ENCODE measurements at places on chromosomes 12 and 14.
A peak's percentile ranks its signal among the peaks of the same experiment; 100 is the strongest.

DNA sequence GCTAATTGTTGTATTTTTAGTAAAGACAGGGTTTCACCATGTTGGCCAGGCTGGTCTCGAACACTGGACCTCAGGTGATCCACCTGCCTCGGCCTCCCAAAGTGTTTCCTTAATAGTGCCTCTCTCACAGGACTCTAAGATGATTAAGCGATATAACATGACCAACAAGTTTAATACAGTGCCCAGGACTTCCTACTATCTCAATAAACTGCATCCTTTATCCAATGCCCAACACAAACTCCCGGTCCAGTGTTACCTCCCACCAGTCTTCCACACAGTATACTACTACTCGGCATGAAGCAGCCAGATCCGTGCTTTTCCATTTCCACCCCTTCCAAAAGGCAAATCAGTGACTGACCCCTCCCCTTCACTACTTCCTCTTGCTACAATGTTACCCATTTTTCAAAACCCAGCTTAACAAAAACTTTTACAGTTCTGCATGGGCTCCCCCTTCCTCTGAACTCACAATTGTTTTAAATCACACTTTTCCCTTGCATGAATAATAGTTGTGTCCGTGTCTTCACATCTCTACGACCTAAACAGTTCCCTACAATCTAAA, 900 bp downstream of the NOP2 start:
- peak; percentile 16 for DNase-seq

GRCh38 chr14:100409003-100409360, 85.8 kb downstream of the SLC25A47 start:
- no peak for DNase-seq

GRCh38 chr12:5335069-5335468, 96.8 kb upstream of the NTF3 start:
- DNase-seq: no peak

GRCh38 chr12:52037248-52037861, 13.9 kb upstream of the NR4A1 start:
- peak; percentile 54 for DNase-seq

DNA sequence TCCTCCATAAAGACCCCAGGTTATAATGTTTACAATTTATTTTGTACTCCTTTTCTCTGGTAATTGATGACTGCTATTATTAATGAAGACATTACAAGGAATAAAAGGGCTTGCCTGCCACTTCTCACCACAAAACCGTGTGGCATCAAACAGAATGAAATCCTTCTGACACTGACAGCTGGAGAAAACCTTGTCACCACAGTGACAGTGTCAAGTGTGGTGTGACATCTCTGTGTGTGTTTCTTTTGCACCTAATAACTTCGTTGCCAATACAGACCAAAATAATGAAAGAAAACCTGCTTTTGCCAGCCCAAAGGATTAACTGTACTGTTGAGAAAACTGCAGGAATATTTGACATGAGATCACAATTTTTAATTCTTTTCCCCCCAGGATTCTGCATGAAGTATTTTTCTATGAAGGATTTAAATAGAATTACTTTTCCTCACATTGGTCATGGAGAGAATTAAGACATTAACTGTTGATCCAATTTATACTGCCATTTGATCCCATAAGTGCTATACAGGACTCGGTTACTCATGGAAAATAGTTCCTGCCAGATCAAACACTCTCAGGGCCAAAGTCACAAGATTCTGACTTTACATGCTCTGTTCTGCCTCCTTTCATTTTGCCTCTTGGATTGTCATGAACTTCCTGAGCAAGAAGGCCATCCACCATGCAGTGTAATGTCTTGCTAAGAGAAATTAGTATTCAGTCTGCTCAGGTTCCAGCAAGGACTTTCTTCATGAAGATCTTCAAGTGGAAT, 60.4 kb upstream of the IFNG-AS1 start:
- peak; percentile 22 for DNase-seq

- DNase-seq: peak; percentile 32
Measured at GRCh38 chr12:27025116-27025515, 2.8 kb downstream of the MED21 start.

DNA sequence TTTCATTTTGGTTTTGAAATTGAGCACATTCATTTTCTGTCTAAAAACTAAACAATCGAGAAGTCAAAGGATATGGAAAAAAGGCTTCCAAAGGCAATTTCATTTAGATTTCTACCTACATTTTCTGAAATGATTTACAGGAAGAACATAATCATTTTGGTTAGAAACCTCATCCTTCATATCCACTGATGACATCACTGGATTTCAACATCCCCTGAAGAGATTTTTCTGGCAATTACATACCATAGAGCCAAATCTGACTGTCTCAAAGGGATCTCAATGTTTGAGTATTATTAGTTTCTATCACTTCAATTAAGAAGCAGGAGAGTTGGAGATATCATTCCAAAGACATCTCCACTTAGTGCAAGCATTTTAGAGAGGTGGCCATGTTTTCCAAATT, 137.8 kb downstream of the TTC7B start:
- peak; percentile 63 for DNase-seq

GRCh38 chr12:66428870-66429269, 126.6 kb downstream of the HELB start:
- DNase-seq: no peak

- DNase-seq: no peak
Measured at GRCh38 chr14:60658211-60658690, 9.0 kb upstream of the SIX1 start.

GRCh38 chr12:97404093-97404492, 58.5 kb upstream of the RMST start:
- no peak for DNase-seq

DNA sequence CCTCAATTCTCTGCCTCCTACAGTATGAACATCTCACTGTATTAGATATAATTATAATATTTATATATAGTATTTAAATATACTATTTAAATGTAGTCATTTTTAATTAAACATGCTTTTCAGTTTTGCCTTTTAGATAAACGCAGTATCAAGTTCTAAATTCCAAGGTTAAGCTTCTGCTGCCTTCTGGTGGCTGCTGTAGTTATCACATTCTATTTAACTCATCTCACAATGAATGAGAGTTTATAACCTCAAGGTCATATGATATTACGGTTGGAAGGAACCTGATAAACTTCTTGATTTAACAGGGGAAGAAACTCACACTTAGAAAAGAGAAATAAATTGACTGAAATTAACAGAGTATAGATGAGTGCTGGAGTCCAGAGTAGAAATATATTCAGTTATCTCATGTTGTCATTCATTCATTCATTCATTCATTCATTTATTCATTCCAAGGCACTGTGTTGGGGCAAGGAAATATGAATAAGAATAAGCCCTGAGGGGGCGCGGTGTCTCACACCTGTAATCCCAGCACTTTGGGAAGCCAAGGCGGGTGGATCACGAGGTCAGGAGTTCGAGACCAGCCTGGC, 31.9 kb downstream of the GUCY2C start:
- peak; percentile 62 for DNase-seq

DNA sequence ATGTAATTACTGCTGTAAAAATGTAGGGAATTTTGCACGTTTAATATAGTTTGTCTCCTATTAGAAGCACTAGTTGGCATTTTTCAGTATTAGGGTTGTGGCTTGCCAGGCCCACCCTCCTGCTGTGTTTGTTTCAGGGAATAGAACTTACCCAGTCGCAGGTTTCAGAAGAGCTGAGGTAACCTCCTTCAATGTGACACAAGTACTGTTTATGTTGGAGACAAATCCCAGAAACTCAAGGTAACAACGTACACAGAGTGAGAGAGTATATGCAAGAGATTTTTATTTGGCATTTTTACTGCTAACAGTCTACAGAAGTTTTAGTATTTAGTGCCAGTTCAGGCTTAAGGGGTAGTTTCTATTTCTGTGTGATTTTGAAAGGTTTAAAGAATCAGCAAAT, 284.3 kb downstream of the RAD51B start:
- DNase-seq: no peak

DNA sequence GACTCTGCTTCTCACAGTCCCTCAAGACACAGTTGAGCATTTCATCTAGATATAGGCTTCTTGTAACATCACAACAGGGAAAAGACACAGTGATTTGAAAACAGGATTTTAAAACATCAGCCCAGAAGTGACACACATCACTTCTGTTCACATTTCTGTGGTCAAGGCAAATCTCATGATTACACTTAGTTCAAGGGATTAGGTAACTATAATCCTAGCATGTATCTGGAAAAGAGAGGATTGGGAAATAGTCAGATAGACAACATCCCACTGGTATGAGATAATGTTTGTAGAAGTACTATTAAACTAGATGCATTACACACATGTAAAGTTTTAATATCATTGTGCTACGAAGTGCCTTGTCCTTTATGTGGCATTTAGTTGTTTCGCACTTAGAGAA, 252.6 kb upstream of the PRKD1 start:
- peak; percentile 69 for DNase-seq

DNA sequence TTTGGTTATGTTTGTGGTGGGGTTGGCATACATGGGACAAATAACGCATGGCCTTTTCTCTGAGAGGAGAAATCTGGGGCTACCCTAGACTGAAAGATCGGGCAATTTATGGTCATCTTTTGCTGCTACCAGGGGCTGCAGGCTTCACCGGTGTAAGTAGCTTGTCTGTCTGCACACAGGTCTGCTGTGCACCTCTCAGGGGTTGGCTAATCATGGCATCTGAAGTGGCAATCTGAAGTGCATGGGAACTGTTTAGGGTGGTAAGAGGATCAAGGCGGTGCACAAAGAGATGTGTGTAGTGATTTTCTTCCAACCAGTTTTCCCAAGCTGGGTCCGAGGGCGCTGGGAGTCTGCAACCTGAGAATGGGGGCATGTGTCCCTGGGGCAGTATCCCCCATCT, 141.3 kb downstream of the EMP1 start:
- no peak for DNase-seq

DNA sequence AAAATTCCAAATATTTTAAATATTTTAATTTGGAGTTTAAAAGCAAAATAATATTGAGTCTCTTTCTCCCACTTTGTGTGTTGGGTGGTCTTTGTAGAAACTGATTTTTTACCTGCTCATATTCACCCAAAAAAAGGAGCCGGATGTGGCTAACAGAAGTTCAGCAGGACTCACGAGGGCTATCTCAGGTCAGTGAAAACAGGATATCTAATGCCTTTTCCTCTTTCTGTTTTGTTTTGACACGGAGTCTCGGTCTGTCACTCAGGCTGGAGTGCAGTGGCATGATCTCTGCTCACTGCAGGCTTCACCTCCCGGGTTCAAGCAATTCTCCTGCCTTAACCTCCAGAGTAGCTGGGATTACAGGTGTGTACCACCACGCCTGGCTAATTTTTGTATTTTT, 30.8 kb downstream of the COA8 start:
- DNase-seq: no peak

- DNase-seq: no peak
Measured at GRCh38 chr14:104138098-104138717, at the start of gene KIF26A. TSS of gene KIF26A (plus strand) at chr14:104138587. CDS start at chr14:104138723, 136 bp downstream.

DNA sequence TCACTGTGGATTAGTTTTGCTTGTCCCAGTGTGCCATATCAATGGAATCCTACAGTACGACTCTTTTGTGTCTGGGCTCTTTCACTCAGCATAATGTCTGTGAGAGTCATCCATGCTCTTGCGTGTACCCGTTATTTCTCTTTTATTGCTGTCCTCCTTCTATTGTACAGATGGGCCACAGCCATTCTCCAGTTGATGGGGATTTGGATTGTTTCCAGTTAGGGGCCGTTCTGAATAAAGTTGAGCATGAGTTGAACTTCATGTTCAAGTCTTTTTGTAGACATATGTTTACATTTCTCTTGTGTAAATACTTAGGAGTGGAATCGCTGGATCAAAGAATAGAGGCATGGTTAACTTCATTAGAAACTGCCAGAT, 38.3 kb downstream of the MYO1H start:
- DNase-seq: no peak

- peak; percentile 84 for DNase-seq
Measured at GRCh38 chr12:89064780-89065179, 287.5 kb downstream of the DUSP6 start.

GRCh38 chr12:4191642-4192041, 81.9 kb upstream of the CCND2 start:
- no peak for DNase-seq

- peak; percentile 85 for DNase-seq
Measured at GRCh38 chr12:12376646-12377448, 20.0 kb downstream of the BORCS5 start.

GRCh38 chr14:90495357-90496276, 98.8 kb downstream of the CALM1 start:
- DNase-seq: peak; percentile 72

- peak; percentile 6 for DNase-seq
Measured at GRCh38 chr12:81330480-81330879, 252.6 kb downstream of the ACSS3 start.

DNA sequence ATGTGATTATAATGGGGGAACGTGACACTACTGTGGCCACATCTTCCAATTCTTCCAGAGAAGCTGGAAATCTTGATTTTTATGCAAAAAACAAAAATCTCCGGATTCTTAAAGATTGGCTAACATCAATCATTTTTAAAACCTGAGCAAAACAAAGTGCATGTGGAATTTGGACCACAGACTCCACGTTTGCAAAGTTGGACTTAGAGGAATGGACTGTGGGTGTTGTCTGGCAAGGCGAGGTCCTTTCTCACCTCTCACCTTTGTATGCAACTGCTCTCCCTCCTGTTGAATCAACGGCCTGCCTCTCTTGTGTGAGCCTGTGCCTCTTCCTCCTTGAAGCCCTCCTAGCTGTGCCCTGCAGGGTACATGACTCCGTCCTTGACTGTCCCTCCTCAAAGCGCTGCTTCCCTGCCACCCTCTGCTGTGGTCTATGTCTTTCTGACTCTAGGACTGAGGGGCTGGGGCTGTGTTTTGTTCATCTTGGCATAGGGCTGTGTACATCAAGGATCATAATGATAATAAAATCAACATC, 122.4 kb downstream of the PHETA1 start:
- no peak for DNase-seq

DNA sequence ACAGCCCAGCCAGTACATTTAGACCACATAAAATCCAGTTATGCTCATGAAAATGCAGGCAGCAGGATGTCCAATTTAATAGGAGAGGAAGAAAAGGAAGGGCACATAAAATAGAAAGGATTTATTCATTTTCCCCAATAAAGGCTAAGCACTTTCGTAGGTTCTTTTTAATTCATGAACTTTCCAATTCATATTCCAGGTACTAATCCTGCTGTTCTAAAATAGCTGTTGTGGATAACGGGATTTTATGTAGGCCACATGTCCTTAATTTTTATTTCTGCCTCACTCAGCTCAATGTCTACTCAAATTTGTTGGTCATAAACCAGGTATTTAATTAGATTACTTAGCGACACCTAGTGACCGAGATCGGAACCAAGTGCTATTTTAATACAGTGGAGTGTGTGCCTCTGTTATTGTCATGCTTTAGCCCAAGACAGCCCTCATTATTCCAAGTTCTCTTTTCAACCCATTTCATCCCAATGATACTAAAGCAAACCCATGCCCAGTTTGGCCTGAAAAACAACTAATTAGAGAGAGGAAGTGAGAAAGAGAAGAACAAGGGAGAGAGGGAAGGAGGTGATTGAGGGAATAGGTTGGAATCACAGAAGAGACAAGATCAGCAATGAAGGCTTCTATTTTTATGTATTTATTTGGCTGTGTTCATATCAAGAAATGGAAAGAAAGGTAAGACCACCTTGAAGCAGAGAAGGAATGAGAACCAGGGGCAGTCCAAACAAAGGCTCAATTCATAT, 45.9 kb upstream of the IFNG-AS1 start:
- DNase-seq: peak; percentile 78

GRCh38 chr12:105740970-105741725, 397.6 kb downstream of the NUAK1 start:
- DNase-seq: peak; percentile 13

- no peak for DNase-seq
Measured at GRCh38 chr12:85273381-85274314, 6.4 kb upstream of the ALX1 start.

GRCh38 chr14:39005044-39005880, 97.8 kb downstream of the SEC23A start:
- DNase-seq: peak; percentile 8

- DNase-seq: peak; percentile 45
Measured at GRCh38 chr12:70248876-70249275, 5.6 kb downstream of the CNOT2 start.
